ELR (cell line): ENCODE measurements at places on chromosomes 5 and 9.
A peak's percentile ranks its signal among the peaks of the same experiment; 100 is the strongest.

DNA sequence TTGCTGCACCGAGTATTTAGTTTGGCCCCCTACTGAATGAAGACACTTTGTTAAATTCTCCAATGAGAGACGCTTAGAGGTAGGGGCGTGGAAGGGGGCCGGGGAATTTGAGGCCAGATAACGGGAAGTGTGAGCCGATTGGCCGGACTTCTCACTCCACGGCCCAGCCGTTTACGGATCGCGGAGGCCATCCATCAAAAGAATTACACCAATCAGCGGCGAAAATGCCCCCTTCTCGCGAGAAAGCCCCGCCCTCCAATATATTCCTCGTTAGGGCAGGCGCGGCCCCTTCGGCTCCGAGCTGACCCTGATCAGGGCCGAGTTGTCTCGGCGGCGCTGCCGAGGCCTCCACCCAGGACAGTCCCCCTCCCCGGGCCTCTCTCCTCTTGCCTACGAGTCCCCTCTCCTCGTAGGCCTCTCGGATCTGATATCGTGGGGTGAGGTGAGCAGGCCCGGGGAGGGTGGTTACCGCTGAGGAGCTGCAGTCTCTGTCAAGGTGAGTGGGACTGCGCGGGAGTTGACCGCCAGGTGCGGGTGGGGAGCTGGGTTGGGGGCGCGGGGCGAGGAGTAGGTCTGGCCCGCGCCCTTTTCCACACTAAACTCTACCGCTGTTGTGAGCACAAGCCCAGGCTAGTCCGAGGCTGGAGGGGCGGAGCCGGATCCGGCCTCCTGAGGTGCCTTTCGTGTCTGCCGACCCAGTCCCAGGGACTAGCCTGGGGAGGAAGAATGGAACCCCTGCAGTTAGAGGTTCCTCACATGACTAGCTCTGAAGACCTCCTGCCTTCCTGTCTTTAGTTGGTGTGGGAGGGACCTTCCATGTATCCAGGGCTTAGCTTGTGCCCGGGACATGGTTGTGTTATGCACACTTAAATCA lies at the start of gene CCNG1:
CCNG1 (plus strand) TSS at position 287 of the 874 bp plus-strand sequence. CDS start 1,662 bp downstream, outside the sequence.
- DNase-seq: peak; percentile 98

DNA sequence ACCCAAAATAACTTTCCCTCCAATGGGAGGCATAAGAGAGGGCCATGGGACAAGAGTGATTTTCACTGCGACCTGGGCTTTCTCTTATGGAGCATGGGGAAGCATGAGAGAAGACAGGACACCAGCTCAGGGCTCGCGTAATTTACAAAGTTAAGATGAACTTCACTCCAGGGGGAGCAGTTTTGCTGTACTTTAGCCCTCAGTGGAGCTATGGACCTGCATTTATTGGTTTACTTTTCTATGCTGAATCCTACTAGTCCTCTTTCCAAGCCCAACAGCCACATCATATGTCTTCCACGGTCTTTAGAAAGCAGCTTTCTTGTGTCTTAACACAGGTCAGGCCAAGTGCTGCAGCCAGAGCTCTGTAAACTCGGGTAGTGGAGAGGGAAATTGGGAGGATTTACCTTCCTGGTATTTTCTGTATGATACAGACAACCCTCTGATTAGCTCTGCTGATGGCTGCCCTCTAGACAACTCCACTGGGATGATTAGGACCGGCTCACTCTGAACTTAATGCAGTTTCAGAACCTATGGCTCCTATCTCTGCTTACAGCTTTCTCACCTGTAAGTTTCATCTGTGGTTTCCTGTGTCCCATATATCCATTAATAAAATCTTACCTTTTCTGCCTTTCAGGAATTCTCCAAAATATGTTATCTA lies 581.0 kb upstream of the RORB start:
- peak; percentile 15 for DNase-seq

DNA sequence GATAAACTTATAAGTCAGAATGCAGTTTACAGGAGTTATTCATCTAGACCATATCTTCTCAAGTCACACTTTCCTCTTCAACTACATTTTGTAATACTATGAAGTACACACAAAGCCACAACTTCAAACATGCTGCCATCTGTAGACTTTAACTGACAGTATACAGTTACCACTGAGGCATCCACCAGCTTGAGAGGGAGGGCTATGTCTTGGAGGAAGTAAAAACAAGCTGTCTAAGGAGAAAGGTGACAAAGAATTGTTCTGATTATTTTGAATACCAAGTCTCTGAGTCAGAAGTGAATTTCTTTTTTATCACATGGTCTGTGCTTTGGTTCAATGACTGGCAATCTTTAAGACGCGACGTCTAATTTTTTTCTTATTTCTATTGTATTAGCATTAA lies 97.6 kb upstream of the CDH10 start:
- DNase-seq: no peak

- DNase-seq: no peak
Observed at GRCh38 chr5:172597755-172598155, 43.3 kb upstream of the NEURL1B start.

GRCh38 chr5:9047932-9048331 lies 497.9 kb downstream of the SEMA5A start:
- DNase-seq: no peak

GRCh38 chr9:74770508-74771261 lies 117.0 kb downstream of the TRPM6 start:
- peak; percentile 48 for DNase-seq

DNA sequence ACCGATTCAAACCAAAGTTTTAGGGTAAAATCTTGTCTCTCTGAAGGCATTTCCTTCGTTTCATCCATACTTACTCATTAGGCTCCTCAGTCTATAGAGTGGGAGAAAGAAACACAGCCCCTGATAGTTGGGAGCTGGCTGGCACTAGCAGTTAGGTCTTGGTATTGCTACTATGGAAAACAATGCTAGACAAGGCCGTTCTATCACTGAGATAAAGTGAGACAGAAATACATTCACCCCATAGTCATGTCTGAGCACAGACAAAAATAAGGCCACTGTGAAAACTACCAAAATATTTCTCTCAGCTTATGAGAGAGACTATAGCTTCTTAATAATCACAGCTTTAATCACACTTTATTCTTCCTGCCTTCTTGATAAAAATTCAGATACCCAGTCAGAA lies 28.7 kb upstream of the KCNV2 start:
- DNase-seq: no peak

DNA sequence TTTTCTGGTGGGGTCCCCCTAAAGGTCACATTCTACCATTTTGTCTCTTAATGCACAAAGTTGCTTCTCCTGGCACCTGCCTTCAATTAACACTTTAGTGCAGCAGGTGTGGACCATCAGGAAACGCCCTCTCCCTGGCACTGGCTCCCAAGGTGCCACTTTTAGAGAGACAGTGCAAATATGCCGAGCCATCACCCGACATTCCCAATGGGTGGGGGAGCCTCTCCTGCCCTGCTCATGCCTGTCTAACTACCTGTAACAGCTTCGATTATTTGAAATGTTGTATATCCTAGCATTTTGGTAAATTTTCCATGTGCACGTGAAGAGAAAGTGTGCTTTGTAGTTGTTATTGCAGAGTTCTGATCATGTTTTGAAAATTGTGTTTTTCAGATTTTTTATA lies 13.2 kb upstream of the LRRC14B start:
- no peak for DNase-seq

DNA sequence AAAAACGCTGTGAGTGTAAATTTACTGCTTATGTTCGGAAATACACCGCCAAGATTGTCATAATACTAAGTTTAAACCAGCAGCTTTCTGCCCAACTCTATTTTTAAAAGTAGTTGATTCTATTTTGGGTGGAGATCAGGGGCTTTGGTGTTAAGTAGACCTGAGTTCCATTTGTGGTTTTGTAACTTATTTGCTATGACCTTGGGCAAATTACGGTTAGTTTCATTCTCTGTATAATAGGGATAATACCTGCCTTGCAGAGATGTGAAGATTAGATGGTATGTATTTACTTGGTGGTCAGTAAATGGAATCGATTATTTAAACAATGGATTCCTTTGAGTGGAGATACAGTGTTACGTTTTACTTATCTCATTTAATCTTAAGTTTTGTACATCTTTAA lies 1.6 kb downstream of the RAD23B start:
- DNase-seq: peak; percentile 13

DNA sequence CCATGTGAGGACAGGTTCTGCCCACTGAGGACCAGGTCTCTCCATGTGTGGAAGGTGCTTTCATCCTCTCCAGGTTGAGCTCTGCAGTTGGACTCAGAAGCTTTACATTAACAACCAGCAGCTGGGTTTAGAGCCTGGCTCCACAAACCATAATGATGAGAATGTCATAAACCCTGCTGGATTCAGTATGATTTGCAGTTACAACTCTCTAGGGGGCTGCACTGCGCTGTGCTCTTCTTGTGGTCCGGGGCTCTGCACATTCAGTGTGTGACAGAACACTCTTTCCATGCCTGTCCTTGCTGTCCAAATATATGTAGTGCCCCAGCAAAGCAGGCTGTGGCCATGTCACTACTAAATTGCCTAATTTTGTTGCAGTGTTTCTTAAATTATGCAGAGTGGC lies 334.3 kb downstream of the ICE1 start:
- DNase-seq: no peak

DNA sequence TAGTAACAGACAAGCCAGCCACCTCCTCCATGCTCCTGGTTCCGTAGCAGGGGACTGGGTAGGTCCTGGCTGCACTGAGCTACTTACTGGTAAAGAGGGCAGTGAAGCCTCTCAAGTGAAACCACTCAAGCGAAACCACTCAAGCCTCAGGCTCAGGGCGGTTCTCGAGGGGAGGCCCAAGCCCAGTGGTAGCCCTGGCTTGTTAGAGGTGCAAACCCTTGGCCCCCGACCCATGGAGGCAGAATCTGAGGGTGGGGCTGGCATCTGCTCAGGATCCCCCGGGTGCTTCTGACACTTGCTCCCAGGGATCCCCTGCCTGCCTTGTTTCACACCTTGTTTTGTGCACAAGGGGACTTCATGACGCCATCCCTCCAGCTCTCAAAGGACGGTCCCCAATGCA lies 76.5 kb upstream of the OLFM1 start:
- DNase-seq: no peak

DNA sequence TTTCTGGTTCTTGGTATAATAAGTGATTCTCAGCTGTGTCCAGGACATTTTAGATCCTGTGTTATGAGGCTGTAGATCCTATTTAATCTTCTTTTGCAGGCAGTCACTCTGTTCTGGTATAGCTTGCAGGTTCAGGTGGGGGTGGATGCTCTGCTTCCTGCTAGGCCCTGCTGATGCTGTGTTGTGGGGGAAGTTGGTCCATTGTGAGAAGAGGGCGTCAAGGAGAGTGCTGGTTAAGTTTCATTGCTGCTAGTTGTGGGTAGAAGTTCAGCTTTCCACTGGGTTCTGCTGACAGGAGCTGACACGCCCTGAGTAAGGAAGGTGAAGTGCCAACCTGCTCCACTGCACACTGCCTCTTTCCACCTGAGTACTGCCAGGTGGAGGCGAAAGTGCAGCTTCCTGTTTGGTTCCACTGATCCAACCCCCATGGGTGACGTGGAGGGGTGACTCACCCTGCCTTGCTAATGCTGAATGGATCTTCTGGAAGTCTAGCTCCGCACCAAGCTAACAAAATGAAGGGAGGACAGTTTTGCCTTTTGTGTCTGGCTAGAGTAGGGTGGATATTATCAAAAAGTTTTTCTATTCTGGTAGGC lies 16.3 kb downstream of the NMRK1 start:
- peak; percentile 35 for DNase-seq

DNA sequence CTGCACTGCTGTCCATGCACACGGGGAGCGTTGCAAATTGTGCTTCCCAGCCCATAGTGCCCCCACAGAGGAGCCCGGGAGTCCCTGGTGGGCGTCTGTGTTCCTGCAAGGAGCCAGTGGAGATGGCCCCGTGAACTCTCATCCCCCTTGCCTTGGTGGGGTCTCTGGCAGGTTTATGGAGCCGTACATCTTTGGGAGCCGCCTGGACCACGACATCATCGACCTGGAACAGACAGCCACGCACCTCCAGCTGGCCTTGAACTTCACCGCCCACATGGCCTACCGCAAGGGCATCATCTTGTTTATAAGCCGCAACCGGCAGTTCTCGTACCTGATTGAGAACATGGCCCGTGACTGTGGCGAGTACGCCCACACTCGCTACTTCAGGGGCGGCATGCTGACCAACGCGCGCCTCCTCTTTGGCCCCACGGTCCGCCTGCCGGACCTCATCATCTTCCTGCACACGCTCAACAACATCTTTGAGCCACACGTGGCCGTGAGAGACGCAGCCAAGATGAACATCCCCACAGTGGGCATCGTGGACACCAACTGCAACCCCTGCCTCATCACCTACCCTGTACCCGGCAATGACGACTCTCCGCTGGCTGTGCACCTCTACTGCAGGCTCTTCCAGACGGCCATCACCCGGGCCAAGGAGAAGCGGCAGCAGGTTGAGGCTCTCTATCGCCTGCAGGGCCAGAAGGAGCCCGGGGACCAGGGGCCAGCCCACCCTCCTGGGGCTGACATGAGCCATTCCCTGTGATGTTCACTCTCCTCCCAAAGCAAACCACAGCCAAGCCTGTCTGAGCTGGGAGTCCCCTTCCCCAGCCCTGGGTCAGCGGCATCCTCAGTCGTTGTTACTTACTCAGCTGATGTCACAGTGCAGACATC lies 3.1 kb downstream of the MRPS2 start:
- no peak for DNase-seq

DNA sequence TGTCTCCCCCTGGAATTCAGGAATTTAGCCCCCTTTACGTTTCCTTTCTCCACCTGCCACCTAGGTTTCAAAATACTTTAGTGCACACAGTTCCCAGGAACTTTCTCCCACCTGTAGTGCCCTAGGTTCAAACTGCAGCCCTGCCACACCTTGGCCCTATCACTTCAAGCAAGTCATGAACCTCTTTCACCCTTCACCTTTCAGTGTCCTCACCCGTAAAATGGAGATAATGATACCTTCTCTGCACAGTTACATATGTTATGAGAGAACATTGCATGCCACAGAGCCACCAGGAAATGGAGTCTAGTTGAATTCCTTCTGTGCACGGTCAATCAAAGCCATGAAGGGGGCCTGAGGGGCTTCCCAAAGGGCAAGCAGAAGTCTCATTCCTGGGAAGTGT lies 9.8 kb upstream of the EEIG1 start:
- no peak for DNase-seq

- peak; percentile 53 for DNase-seq
Observed at GRCh38 chr9:121394292-121394691, 24.2 kb upstream of the STOM start.

- DNase-seq: no peak
Observed at GRCh38 chr5:168776070-168776469, 196.9 kb upstream of the PANK3 start.

DNA sequence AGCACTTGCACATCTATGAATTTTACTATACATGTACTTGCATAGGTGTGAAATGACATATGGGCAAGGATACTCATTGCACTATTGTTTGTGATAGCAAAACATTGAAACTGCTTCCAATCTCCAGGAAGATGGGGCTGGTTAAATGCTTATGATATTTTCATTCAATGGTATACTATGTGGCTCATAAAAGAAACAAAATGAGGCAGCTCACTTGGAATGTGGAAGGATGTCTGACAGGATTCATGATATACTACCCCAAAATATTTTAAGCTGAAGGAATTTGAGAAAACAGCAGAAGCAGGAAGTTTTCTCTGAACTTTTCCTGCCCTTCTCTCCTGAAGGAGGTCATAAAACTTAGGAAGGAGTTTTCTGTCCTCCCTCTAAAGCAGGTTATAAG lies 99.6 kb upstream of the CAST start:
- DNase-seq: peak; percentile 63

- DNase-seq: peak; percentile 33
Observed at GRCh38 chr5:62720031-62720441, 141.4 kb downstream of the LRRC70 start.

- DNase-seq: no peak
Observed at GRCh38 chr5:59272809-59273427, 620.6 kb downstream of the PDE4D start.

- DNase-seq: no peak
Observed at GRCh38 chr9:134501761-134502265, 139.8 kb upstream of the COL5A1 start.

GRCh38 chr9:110156902-110157301 lies 51.1 kb downstream of the C9orf152 start:
- peak; percentile 45 for DNase-seq
